Cortex of kidney (tissue), 1 donor: ENCODE measurements at places on chromosomes 2 and 18.

GRCh38 chr2:102428573-102428972, 5.6 kb downstream of the IL18RAP start:
- no peak for DNase-seq

GRCh38 chr2:635687-636621, 41.3 kb downstream of the TMEM18 start:
- DNase-seq, result no peak

DNA sequence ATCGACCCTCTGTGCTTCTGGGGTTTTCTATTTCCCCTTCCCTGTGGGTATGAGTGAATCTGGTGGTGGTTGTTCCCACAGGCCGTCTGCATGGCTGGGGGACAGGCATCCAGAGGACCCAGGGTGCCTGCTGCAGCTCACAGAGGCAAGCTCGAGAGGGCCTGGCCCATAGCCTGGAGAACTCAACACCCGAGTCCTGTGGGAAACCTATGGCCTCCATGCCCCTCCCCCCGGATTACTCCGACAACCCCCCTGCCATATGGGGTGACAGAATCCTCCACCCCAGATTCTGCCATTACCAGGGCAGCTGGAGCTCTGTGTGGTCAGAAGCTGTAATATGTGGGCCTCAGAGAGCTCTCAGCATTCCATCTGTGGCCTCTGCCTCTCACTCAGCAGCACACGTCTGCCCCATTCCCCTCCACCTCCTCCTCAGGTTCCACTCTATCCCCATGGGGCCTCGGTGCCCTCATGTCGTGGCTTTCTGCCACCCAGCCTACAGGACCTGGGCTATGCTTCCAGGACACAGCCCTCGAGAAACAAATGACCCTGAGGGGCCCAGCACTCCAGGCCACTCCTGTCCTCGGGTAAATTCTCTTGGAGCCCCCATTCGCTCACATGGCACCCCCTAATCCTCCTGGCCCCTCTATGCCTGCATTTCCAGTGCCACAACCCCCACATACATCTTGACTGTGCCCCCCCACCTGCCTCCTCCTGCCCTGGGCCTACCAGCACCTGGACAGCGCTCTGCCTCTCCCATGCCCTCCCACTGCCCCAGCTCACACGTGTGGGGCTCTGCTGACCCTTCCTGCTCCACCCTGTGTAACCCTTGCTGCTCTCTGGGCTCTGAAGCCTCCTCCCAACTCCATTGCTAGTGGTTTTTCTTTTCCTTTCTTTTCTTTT, 3.6 kb downstream of the MZT2A start:
- DNase-seq, result no peak

DNA sequence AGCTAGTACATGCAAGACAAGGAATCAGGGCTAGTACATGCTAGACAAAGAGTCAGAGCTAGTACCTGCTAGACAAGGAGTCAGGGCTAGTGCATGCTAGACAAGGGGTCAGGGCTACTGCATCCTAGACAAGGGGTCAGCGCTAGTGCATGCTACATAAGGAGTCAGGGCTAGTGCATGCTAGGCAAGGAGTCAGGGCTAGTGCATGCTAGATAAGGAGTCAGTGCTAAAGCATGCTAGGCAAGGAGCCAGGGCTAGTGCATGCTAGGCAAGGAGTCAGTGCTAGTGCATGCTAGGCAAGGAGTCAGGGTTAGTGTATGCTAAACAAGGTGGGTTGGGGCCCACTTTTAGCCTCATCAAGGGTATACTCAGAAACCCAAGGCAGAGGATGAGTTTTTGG, 90.1 kb upstream of the FAM136A start:
- no peak for DNase-seq

DNA sequence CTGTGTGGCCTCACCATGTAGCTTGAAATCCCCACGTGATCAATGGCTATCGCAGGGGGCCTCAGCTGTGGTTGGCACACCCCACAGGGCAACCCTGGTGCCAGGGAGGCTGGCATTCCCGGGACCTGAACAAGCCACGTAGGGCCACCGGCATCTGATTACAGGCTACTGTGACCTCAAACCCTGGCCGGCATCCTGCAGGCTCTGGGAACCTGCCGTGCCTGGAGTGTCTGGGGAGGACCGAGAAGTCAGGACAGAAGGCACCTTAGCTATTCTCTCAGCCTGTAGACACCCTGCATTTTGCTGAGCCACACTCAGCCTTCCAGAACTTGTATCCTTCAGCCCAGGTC, 213.0 kb downstream of the GLI2 start:
- no peak for DNase-seq

- no peak for DNase-seq
Measured at GRCh38 chr2:96506907-96507240, 1.7 kb upstream of the NEURL3 start.

DNA sequence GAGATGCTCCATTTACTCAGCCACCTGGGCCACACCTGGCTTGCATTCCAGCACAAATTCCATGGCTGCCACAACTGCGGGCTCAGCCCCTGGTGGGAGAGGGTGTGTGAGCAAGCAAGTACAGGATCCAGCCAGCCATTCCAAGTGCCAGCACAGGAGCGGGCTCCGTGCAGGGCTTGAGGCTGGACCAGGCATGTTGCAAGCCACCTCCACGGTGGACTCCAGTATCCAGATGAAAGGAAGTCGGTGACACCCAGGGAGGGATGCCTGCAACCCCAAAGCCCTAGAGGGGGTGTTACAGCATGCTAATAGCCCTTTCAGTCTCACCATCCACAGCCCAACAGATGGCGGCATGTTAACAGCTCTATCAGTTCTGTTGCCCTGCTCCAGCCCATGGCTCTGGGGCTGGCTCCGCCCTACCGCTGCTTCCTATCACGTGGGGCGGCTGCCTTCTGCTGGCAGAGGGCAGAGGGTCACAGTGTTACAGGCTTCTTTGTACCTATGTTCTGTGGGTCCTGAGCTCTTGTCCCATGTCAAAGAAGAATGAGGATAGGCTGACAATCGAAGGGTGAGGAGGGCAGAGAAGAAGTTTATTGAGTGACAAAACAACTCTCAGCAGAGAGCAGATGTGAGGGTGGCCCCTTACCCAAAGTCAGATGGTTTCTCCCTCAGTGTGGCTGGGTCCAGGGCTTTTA, 11.7 kb upstream of the GORASP2 start:
- DNase-seq, result no peak

DNA sequence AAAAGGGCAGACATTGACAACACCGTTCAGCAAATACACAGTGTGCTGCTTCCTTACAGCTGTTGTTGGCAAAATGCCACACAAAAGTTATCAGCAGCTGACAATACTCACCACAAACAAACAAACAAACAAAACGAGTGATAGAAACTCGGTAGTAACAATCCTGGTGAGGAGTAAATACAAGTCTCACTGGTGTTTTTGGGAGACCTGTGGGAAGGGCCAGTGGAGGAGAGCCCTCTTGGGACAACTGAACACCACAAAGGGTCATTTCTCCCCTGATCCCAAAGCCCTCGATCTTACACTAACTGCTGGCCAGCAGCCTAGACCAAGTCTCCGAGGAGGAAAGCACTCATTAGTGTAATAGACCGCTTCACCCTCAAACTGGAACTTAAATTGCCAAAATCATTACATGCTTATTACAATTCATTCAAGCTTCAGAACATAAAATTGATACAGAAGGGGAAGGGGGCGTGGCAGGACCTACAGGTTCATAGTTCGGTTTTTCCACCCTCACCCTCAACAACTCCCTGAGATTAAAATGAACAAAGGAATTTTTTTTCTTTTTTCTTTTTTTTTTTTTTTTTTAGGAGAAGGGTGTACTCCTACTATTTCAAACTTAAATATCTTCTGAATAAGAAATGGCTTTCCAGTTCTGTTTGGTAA, 5.0 kb downstream of the AP1S3 start:
- no peak for DNase-seq

- no peak for DNase-seq
Measured at GRCh38 chr2:236008006-236008405, 160.2 kb downstream of the GBX2 start.

DNA sequence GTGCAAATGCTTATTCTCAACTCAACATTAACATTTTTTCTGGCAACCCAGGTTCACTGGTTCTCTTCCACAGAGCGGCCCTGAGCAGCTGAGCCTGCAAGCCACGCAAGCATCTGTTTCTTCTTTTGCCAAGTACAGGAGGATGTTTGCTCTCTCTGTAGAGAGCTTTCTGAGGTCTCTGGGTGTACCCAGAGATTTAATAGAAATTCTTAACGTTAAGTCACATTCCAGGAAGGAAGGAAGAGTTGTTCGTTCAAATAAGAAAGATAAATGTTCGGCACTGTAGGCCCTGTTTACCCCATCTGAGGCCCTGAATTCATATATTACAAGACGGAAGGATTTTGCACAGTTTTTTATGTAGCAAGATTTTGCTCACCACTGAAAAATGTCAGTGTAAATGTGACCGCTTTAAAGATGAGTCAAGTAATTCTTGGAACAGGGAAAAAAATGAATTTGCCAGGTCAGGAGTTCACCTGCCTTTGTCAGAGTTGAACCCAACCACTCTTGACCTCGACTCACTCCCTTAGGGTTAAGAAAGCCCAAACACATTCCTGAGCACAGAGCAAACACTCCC, 30.1 kb downstream of the KCTD18 start:
- DNase-seq, result no peak

- DNase-seq, result no peak
Measured at GRCh38 chr2:76268484-76268883, 557.8 kb upstream of the GCFC2 start.

DNA sequence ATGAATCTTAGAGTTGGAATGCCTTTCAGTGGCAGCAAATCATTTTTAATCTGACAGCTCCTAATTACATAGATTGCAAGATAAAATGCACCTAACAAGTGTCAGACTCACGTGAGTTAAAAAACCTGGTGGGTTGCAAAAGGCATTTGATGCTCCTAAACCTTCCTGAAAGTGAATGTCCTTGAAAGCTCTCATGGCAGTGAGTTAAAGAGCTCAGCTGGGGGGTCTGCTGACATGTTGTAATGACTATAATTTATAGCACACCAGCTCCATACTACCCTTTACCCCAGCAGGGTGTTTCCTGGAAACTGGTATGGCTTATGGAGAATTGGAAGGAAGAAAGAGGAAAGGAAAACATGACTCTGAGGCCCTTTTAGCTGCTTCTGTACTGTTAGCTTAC, 91.9 kb upstream of the CAVIN2 start:
- no peak for DNase-seq

- no peak for DNase-seq
Measured at GRCh38 chr18:9905401-9905922, 8.4 kb upstream of the VAPA start.

- DNase-seq, result no peak
Measured at GRCh38 chr2:220556658-220557057, 929.2 kb downstream of the SLC4A3 start.

GRCh38 chr2:13821255-13821880, 811.1 kb upstream of the LRATD1 start:
- DNase-seq, result no peak

DNA sequence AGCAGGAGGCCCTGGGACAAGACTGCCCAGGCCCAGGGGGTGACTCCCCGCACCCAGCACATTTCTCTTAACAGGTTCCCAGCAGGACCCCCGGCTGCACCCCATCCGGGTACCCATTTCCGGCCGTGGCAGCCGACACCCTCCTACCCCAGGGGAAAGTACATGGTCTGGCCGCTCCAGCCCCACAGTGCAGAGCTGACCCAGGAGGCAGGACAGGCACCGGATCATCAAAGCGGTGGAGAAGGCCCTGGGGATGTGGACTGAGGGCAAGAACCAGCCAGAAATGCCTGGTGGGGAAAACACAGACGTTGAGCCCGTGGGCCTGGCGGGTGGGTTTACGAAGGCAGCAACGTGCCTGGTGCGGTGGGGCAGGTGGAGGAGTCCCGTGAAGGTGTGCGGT, 79.5 kb upstream of the GPC1 start:
- no peak for DNase-seq

DNA sequence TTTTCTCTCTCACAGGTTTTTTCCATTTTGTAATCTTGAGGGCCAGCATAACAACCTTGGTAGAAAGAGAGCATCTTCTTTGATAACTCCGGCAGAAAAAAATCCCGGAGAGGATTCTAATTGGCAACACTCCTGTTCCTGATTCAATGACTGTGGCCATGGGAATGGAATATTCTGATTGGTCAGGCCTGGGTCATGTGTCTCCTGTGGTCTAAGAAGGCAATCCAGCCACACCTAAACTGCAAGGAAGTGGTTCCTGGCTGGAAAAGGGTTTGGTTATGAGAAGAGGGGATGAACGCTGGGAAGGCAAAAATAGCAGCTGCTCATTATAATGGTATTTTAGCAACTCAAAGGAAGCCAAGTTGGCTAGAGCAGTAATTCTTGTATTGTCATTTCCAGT, 24.8 kb upstream of the ZNF638 start:
- no peak for DNase-seq

GRCh38 chr2:15911686-15912085, 28.7 kb upstream of the MYCN start:
- DNase-seq, result no peak
